ENCODE measurements at places on chromosomes 6 and 20.

DNA sequence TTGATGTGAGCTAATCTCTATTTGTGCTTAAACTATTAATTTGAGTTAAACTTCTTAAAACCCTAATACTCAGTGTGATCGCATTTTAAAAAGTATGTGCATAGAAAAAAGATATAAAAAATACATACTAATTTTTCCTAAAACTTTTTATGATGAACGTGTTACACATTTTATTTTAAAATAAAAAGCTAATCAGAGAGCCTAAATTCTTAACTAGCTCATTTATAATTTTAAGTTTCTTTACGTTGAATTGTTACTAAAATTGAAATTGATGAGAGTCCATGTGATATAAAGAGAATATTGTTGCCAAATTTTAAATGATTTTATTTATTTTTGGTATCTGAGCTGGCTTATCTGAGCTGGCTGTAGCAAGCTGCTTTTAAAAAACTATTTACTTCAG is 6.6 kb downstream of the MAP3K4 start:
- no peak for DNase-seq

DNA sequence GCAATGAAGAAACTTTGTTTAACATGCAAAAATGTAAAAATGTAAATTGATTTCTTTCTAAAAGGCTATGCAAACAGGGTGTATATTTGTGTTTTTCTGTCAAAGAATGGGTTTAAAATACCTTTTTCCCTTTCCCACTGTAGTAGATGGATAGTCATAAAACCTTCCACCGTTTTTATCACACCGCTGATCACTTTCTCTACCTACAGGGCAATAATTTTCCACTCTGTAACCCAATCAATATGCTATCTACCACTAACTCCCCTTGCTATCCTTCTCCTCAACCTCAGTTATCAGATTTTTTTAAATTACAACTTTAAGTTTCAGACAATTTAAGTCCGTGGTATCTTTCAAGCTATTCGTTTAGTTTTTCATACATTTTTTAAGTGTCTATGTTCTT is 91.4 kb upstream of the ARID1B start:
- no peak for DNase-seq

DNA sequence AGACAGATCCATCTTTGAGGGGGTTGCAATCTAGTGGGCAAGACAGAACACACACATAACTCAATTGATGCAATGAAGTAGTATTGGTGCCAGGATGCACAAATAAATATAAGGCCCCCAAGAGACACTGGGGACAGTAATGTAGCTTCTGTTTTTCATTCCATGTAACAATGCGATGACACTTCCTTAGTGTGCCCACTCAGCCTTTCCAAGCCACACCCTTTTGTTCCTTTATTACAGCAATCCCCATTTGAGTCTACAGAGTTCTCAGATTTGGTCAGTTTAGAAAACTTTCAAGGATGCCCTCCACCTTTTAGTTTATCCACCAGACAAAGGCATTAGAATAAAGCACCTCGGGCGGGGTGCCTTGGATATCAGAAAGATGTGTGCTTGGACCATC is 15.5 kb downstream of the TGM3 start:
- no peak for DNase-seq

GRCh38 chr20:1933465-1933870 is 38.3 kb downstream of the SIRPA start:
- no peak for DNase-seq

DNA sequence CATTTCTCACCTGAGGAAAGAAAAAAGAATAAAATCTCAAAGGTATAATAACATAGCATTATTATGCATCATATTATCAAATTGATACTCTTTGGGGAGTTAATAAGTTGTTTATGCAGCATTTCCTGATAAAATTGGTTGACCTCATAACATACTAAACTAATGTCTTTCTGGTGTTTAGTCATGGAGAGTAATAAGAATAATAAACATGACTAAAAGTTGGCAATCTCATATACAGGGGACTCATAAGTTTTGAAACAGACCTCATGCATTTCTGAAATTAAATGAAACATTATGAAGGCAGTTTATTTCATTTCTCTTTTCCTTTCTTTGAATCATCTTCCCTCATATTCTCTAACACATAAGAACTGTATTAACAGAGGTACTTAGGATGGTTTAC is 60.5 kb upstream of the PRDM1 start:
- no peak for DNase-seq

DNA sequence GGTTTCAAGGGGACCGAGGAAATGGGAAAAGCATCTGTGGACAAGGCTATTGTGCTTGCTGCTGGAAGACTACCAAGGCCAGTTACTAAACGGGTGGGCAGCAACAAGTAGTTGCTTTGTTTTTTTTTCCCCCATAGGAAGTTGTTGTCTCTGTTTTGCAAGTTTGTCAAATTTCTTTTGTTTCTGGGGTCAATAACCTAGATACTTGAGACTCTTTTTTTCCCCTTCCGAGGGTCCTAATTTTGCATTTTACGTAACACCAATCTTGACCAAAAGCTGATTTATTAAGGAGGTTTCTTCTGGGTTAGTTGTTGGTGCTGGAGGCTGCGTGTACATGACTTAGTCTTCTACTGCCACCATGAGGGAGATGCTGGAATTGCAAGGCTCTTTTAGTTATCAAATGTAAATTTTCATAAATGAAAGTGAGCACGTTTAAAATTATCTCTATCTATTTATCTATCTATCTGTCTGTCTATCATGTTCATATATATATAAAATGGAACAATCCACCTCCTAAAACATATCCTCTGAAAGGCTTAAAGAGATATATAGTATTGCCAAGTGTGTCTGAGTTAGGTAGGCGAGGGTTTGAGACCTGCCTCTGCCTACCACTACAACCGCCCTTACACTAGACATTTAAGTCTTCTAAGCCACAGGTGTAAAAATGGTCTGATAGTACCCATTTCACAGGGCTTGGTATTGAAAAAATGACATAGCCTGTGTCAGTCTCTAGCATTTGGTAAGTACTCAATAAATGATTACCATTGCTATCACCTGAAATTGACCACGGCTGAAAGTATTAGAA is 60.2 kb downstream of the GCLC start:
- DNase-seq, result peak; percentile 75

DNA sequence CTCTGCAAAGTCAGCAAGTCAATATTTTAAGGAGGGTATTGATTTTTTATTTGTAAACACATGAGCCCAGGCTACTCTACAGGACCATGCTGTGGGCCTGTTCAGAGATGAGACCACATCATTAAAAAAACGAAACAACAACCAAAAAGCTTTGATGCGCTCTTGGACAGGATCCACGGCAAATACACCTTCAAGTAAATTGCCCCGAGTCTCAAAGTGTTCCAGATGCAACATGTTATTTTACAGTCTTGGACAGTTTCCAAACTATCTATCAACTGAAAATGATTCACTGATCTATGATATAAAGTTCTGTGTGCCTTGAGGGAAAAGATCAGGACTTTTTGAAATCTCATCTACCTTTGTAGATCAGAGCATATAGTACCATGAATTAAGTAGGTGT is 25.8 kb upstream of the CARMIL1 start:
- no peak for DNase-seq

DNA sequence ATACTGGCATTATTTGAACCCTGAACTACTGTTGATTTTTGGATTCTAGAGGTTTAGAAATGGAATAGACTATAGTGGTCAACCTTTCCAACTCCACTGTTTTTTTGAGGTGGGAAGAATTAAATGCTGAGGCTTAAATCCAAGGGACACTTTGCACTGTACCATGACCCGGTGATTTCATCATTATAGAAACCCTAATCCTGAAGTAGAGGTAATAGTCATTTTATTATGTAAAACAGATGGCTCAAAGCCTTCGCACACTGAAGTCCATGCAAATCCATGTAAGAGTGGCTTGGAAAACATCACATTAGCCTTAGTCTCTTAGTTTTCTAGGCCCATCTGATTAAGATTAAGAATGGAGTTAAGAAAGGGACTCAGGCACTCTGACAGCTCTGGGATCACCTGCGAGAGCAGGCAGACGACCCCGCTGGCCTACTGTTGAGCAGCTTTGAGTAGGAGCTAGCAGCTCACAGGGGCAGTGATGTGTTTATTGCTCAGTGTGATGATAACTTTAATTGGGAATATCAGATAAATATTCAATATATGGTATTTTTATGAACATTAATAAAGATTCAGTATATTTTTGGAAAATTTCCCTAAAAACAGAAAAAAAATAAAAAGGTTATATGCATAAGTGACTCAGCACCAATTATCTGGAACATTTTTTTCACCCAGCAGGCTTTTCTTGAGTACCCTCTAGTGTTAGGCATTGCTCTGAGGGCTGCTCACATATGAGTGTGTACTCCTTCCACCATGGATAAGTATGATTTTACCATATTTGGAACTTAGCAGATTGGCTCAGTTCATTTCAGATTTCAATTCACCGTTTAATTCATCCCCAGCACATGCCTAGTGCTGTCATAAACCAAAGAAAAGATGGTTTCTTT is 13.4 kb downstream of the SLX4IP start:
- DNase-seq, result peak; percentile 30

DNA sequence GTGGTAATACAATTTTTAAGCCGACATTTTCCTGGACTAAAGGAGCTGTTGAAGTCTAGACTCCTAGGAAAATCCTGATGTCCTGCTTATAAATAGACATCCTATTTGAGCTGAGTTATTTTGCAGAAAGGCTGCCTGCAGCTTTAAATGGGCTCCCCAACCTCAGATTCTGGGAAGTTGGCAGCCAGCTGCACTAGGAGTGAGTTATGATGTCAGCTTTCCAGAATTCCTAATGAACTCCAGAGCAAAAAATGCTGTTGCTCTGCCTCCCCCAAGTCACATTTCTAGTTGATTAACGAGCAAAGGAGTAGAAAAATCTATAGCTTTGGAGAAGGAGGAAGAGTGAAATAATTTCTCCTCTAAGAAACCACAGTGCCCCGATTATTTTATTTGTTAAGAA is 346.3 kb upstream of the SULF2 start:
- DNase-seq, result no peak

- DNase-seq, result peak; percentile 48
These were observed 290.2 kb downstream of the BTBD3 start for GRCh38 chr20:12207875-12208274.

- DNase-seq, result no peak
These were observed 280.7 kb downstream of the CDH4 start for GRCh38 chr20:61532736-61533135.

DNA sequence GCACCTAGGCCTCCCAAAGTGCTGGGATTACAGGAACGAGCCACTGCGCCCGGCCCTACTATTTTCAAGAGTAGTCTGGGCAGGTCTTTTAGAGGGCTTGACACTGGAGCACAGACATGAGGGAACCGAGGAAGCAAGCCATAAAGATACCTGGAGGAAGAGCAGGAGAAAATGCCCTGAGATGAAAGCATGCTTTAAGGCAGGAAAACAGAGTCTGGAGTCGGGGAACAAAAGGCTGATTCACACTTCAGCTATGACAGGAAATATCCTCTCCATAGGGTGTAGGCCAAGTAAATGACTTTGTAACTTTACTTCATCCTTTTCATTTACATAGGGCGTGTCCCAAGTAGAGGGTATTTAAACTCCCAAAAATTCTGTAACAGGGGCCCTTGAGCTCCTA is 4.3 kb upstream of the SERINC3 start:
- no peak for DNase-seq

- DNase-seq, result no peak
These were observed 536.2 kb upstream of the NRSN1 start for GRCh38 chr6:23589811-23590210.

- DNase-seq, result no peak
These were observed 61.5 kb downstream of the REPS1 start for GRCh38 chr6:138926579-138926978.

GRCh38 chr6:168799067-168799466 is 358.1 kb downstream of the SMOC2 start:
- DNase-seq, result no peak

All from NB4 (cell line).